ENCODE measurements at places on chromosomes 16 and 17.

GRCh38 chr16:71895679-71896365 is 491 bp downstream of the IST1 start:
- no peak for DNase-seq

- no peak for DNase-seq
Observed at GRCh38 chr17:42274812-42275526, 1.2 kb downstream of the STAT5B start.

DNA sequence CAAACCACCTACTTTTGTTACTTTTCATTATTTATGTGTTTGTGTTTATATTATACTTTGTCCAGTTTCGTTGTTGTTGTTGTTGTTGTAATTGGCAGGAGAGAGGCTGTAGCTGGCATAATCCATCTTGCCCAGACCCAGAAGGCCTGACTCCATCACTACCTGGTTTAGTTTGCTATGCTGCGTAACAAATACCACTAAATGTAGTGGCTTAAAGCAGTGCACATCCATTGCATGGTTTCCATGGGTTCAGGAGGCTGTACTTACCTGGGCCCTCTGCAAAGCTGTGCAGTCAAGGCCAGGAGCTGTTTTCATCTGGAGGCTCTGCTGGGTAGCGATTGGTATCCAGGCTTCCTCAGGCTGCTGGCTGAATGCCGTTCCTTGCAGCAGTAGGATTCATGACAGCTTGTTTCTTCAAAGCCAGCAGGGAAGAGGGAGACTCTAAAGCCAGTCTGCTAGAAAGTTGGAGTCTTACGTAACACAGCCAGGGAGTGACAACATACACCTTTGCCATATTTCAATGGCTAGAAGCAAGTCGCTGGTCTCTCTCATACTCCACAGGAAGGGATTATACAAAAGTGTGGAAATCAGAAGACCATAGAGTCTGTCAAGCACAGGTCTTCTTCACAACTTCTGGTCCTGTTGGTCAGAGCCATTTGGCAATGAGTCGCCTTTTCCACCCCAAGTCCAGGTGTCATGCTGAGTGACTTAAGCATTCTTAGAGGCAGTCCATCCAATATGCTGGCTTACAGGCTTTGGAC is 41.1 kb downstream of the TNRC6C start:
- no peak for DNase-seq

- DNase-seq = no peak
Observed at GRCh38 chr17:20968913-20969616, 73.7 kb downstream of the USP22 start.

DNA sequence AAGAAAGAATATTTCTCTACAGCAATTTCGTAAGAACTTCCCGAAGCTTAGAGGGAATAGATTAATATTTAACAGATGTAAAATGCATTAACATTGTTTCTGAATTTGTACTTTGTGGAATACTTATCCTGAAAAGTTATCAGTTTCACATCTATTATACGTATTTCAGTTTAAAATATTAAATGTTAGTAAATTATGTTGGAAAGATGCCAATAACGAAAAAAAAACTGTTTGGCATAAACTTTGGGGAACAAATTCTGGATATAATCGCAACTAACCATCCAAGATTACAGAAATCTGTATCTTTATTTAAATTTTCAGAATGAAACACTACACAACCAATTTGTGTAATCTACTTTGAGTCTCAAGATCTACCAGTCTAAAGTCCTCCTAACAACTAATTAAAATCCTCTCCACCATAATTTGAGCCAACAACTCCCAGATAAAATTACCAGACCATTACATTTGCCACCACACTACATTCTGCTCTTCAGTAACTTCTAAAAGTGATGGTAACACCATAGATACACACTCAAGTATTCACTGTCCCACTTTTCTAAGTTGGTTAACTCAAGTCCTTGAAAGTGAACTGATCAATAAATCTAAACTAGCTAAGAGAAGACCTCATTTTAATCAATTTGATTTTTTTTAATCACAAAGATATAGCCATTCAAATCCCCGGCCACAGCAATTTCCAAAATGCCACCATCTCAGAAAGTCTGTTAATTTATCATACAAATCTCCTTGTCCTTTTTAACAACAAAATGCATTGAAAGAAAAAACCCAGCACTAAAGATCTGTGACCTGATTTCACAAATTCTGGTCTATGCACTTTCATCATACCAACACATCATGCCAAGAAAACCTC is 2.0 kb downstream of the SIAH1 start:
- DNase-seq = no peak

DNA sequence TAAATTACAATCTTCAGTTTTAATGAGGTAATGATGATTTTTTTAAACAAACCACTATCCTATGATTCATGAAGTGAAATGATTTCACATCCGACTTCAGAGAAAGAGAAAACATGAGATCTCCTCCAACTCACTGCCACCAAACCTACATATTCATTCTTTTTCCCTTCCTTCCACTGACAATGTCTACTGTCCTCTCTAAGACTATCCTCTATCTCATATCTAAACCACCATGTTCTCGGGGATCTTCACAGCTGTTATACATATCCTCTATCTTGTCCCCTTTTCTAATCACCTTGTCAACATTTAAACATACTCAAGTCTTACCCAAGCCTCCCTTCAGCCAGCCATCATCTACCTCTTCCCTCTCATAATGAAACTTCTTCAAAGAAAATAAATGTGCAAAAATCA is 53.5 kb downstream of the SMURF2 start:
- DNase-seq = no peak

GRCh38 chr17:43620147-43620546 is 41.6 kb downstream of the MEOX1 start:
- DNase-seq = no peak

DNA sequence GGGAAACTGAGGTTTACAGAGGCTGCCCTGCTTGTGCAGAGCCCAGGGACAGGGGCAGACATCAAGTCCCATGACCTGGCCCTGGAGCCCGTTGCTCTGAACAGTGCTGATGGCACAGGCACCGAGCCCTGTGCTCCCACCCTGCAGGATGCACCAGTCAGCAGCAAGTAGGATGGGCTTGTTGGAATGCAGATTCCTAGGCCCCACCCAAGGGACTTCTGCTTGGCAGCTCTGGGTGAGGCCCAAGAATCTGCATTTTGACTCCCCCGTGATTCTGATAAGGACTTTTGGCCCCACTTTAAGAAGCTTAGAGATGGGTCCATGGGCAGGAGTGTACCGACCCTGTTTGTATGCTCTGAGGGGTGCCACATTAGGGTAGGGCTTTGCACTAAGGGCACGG is 23.3 kb downstream of the LASP1 start:
- no peak for DNase-seq

- DNase-seq = no peak
Observed at GRCh38 chr17:40541060-40541872, 24.0 kb downstream of the CCR7 start.

Measured in ELF-1 (cell line).